ENCODE measurements at places on chromosomes 7 and 10. TPM values are rescaled to one million over a fixed set of nuclear protein-coding genes. Genes with fewer than 3 reads are reported as not detected.

The ZNF716 gene
- total RNA-seq = 0.36 TPM

DNA sequence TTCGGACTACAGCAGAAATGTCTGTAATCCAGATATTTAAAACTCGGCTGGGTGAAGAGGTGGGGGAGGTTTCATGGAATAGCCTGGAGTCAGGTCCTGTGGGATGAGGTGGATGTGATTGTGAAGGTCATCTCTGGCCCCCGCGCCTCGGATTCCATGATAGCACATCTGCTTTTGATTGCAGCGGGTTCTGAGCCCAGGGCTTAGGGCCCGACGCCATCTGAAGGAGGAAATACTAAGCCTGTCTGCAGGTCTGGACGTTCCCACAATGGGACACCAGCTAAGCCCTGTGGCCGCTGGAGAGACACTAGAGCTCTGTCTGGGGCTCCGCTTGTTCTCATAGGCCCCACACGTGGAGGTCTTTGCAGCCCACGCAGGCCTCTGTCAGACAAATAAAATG lies 328.7 kb downstream of the CXCL12 start:
- DNase-seq = no peak
- peaks cover 2% of the 10 kb centered on the region for H3K27me3 ChIP-seq
- H3K36me3 ChIP-seq = no peaks in the 10 kb centered on the region
- H3K4me3 ChIP-seq = no peak overlapping the region

GRCh38 chr10:69885379-69886013 lies 83.8 kb downstream of the COL13A1 start:
- no peaks in the 10 kb centered on the region for H3K36me3 ChIP-seq
- H3K27me3 ChIP-seq = no peaks in the 10 kb centered on the region
- no peak overlapping the region for H3K4me3 ChIP-seq
- no peaks in the 10 kb centered on the region for H3K4me1 ChIP-seq

DNA sequence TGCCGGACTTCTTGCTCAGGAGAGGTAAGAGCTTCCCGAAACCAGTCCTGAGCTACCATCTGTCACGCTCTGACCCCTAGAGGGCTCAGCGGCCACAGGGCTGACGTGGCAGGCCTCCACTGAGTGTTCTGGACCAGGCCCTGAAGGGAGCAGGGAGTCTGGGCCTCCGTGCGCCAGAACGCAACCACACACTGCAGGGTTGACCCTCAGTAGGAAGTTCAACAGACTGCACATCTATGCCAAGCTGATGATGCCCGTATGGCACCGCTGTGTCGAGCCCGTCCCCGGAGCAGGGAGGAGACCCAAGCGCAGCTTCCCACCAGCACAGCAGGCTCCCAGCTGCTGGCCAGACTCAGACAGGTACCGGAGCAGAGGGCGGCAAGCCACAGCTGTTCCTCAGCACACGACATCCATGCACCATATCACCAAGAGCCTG lies 39.2 kb downstream of the CAMK2B start:
- H3K27ac ChIP-seq = no peak overlapping the region
- no peaks in the 10 kb centered on the region for H3K36me3 ChIP-seq
- H3K4me1 ChIP-seq = no peaks in the 10 kb centered on the region
- no peak for DNase-seq

DNA sequence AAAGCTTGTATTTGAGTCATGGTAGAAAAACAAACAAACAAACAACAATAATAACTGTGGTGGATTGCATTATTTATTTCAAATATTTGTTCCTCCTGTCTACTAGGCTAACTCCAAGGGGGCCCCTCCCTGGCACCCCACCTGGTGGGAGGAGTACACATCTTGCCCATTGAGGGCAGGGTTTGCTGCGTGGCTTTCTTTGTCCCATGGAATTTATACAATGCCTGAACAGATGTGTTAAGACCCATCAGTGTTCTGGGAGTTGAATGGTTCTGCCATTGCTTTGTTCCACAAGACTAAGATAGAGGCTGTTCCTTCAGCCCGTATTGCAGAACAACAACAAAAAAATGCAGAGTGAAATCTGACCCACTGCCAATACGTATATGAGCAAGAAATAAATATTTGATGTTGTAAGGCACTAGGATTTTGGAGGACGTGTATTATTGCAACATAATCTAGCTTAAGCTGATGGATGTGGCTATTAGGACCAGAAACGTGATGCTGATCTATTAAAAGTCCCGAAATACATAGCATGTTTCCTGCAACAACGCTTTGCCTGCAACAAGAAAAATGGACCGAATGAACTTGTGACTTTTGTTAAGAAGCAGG lies 119.1 kb upstream of the JCAD start:
- no peak for DNase-seq
- H3K36me3 ChIP-seq = no peaks in the 10 kb centered on the region
- H3K4me3 ChIP-seq = no peak overlapping the region
- H3K4me1 ChIP-seq = peaks cover 10% of the 10 kb centered on the region

DNA sequence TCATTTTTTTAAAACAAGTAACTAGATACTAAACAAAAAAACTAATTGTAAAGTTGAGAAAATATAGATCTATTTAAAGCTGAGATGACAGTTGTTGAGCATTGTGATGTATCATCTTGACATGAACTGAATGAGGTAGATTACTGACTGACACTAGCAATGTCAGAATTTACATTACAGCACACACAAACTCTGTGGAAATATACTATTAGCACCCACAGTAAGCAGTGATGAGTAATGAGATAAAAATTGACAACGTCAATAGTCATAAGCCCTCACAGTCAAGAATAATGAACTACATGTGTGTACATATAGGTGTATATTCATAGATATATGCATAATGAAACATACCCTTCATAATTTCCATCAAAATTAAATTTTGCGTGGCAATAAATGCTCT lies 368.4 kb downstream of the TFEC start:
- no peaks in the 10 kb centered on the region for H3K36me3 ChIP-seq
- H3K4me1 ChIP-seq = no peaks in the 10 kb centered on the region
- DNase-seq = no peak
- no peak overlapping the region for H3K4me3 ChIP-seq
- H3K27me3 ChIP-seq = no peaks in the 10 kb centered on the region

GRCh38 chr7:81385370-81385769 lies 384.5 kb downstream of the HGF start:
- H3K4me1 ChIP-seq = no peaks in the 10 kb centered on the region
- no peak overlapping the region for H3K27ac ChIP-seq
- DNase-seq = no peak
- H3K27me3 ChIP-seq = no peaks in the 10 kb centered on the region
- H3K4me3 ChIP-seq = no peak overlapping the region
